ENCODE measurements at places on chromosomes 6 and 20.

- no peak for DNase-seq
Measured at GRCh38 chr6:70985156-70985555, 28.3 kb upstream of the B3GAT2 start.

- no peak for DNase-seq
Measured at GRCh38 chr20:21609221-21609620, 95.4 kb upstream of the NKX2-2 start.

GRCh38 chr20:62511300-62511914, 35.6 kb upstream of the GATA5 start:
- DNase-seq, result no peak

- DNase-seq, result no peak
Measured at GRCh38 chr6:160253292-160253691, 5.3 kb downstream of the SLC22A2 start.

GRCh38 chr6:139882234-139882633, 507.8 kb upstream of the CITED2 start:
- DNase-seq, result no peak

DNA sequence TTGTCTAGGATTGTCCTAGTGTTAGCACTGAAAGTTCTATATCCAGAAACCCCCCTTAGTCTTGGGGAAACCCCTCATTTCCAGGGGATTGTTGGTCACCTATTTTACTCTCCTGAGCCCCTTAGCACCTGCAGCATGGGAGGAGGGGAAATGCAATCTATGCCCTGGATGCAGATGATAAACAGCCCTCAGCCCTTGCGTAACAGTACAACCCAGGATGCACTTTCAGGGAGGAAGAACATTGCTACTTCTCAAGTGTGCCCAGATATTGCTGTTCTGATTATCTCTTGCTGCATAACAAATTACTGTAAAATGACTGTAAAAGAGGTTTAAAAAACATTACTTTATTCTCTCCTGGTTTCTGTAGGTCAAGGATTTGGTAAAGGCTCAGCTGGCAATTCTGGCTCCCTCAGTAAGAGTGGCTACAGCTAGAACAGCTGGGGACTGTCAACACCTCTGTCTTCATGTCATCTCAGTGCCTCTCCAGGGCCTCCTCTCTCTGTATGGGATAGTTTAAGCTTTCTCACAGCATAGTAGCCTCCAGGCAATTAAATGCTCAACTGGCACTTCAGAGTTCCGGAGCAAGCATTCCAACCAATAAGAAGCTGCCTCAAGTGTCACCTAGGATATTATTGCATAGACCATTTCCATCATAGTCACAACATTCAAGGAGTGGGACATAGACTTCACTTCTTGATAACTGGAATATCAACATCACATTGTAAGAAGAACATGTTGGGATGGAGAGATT, 117.8 kb upstream of the FOXO3 start:
- no peak for DNase-seq

- no peak for DNase-seq
Measured at GRCh38 chr6:52098721-52099120, 11.3 kb upstream of the PKHD1 start.

Data from GM04503 (cell line).